ENCODE measurements at places on chromosomes 7 and 10. TPM values are rescaled to one million over a fixed set of nuclear protein-coding genes. Genes with fewer than 3 reads are reported as not detected.

Gene EBLN1
- not detected for total RNA-seq

Gene ASAH2
- 6.1 TPM for total RNA-seq

Gene LBX1
- not detected for total RNA-seq

- H3K36me3 ChIP-seq = no peaks in the 10 kb centered on the region
- no peak for DNase-seq
- H3K27me3 ChIP-seq = peaks cover 7% of the 10 kb centered on the region
- H3K4me3 ChIP-seq = no peak overlapping the region
Measured at GRCh38 chr7:25574828-25575227, 346.5 kb upstream of the NPVF start.

GRCh38 chr7:128351296-128352152, 7.8 kb upstream of the RBM28 start:
- H3K36me3 ChIP-seq = no peaks in the 10 kb centered on the region
- H3K27ac ChIP-seq = no peak overlapping the region
- H3K27me3 ChIP-seq = peaks cover 29% of the 10 kb centered on the region
- no peak overlapping the region for H3K4me3 ChIP-seq

- no peaks in the 10 kb centered on the region for H3K36me3 ChIP-seq
- no peak overlapping the region for H3K27ac ChIP-seq
Measured at GRCh38 chr10:109956454-109957091, 33.3 kb upstream of the XPNPEP1 start.

GRCh38 chr10:100713049-100713858, 32.1 kb upstream of the PAX2 start:
- DNase-seq = no peak
- peaks cover 59% of the 10 kb centered on the region for H3K27me3 ChIP-seq
- H3K4me1 ChIP-seq = peaks cover 9% of the 10 kb centered on the region
- H3K36me3 ChIP-seq = peaks cover 6% of the 10 kb centered on the region
- H3K4me3 ChIP-seq = no peak overlapping the region
- no peak overlapping the region for H3K27ac ChIP-seq

DNA sequence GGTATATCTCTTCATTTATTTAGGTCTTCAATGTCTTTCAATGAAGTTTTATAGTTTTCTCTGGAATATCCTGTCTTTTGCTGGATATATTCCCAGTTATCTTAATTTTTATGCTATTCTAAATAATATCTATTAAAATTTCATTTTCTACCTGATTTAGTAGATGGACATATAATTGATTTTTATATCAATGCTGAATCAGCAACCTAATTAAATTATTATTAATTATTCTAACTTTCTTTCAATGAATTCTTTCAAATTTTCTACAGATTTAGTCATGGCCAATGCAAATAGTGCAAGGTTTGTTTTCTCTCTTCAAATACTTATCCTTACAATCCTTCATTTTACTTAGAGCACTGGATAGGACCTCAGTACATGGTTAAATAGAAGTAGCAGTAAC, 56.8 kb downstream of the DENND11 start:
- DNase-seq = no peak
- H3K36me3 ChIP-seq = peaks cover 15% of the 10 kb centered on the region
- no peak overlapping the region for H3K27ac ChIP-seq
- H3K4me1 ChIP-seq = no peaks in the 10 kb centered on the region

All from natural killer cell treated with Interleukin-12 subunit alpha and Interleukin-12 subunit beta and Interleukin-15 and Interleukin-18, amount 100 ng/mL, for 72 hours (primary cell).